Placental pericyte (primary cell): ENCODE measurements at places on chromosomes 13 and 19. TPM values are rescaled to one million over a fixed set of nuclear protein-coding genes. Genes with fewer than 3 reads are reported as not detected.

LILRA1 gene
- total RNA-seq = not detected in 2 replicates

STOML3 gene
- total RNA-seq = not detected in 2 replicates

GRAMD1A gene
- 34.6 and 46.0 TPM in 2 replicates for total RNA-seq

ZNF610 gene
- total RNA-seq = 1.1 and 2.0 TPM in 2 replicates

MAP4K1 gene
- 0.22 and 0.72 TPM in 2 replicates for total RNA-seq

ANGPTL4 gene
- total RNA-seq = 2.6 and 18.5 TPM in 2 replicates

ZNF85 gene
- total RNA-seq = 1.3 and 13.5 TPM in 2 replicates

COX6B2 gene
- 0.14 and 0.22 TPM in 2 replicates for total RNA-seq

LCP1 gene
- total RNA-seq = 4.8 and 43.2 TPM in 2 replicates

SIGLEC12 gene
- total RNA-seq = not detected in 2 replicates

VMAC gene
- total RNA-seq = 4.9 and 5.7 TPM in 2 replicates

LYPD5 gene
- under 0.01 TPM in 1 of 2 replicates, not detected in the other for total RNA-seq

ZNF571 gene
- total RNA-seq = 1.1 and 1.5 TPM in 2 replicates

PSG3 gene
- not detected in 2 replicates for total RNA-seq

CEACAM19 gene
- total RNA-seq = 1.3 and 2.6 TPM in 2 replicates

KIR2DL3 gene
- not detected in 2 replicates for total RNA-seq

SH2D3A gene
- 0.29 TPM in 1 of 2 replicates, not detected in the other for total RNA-seq

DAND5 gene
- 0.14 TPM in 1 of 2 replicates, not detected in the other for total RNA-seq

NPAS1 gene
- 0.44 and 1.1 TPM in 2 replicates for total RNA-seq

CKAP2 gene
- 4.4 and 43.2 TPM in 2 replicates for total RNA-seq

COL4A1 gene
- total RNA-seq = 531 and 1,114 TPM in 2 replicates

FGF21 gene
- not detected in 2 replicates for total RNA-seq

PRRG2 gene
- total RNA-seq = 0.14 and 0.22 TPM in 2 replicates

SPACA4 gene
- total RNA-seq = not detected in 2 replicates

CPT1C gene
- total RNA-seq = 4.4 and 11.7 TPM in 2 replicates

KRTDAP gene
- not detected in 2 replicates for total RNA-seq

BBC3 gene
- total RNA-seq = 14.0 and 24.3 TPM in 2 replicates

ZFP28 gene
- 6.6 and 8.2 TPM in 2 replicates for total RNA-seq

CD209 gene
- 0.14 TPM in 1 of 2 replicates, not detected in the other for total RNA-seq

IFNL1 gene
- not detected in 2 replicates for total RNA-seq

BRME1 gene
- total RNA-seq = 0.43 and 0.44 TPM in 2 replicates

ZNF582 gene
- 1.1 and 2.2 TPM in 2 replicates for total RNA-seq

TMEM143 gene
- 3.3 and 5.0 TPM in 2 replicates for total RNA-seq

P2RY11 gene
- 1.3 and 3.3 TPM in 2 replicates for total RNA-seq

PSG6 gene
- not detected in 2 replicates for total RNA-seq

CD33 gene
- not detected in 2 replicates for total RNA-seq

FPR3 gene
- total RNA-seq = 0.43 TPM in 1 of 2 replicates, not detected in the other

PLA2G4C gene
- total RNA-seq = 6.7 and 45.3 TPM in 2 replicates

ZIC5 gene
- total RNA-seq = not detected in 2 replicates

GPR4 gene
- under 0.01 and 0.72 TPM in 2 replicates for total RNA-seq

S1PR4 gene
- not detected in 2 replicates for total RNA-seq

SIGLEC10 gene
- total RNA-seq = 0.14 TPM in 1 of 2 replicates, not detected in the other

CLIP3 gene
- total RNA-seq = 7.0 and 22.8 TPM in 2 replicates

ZNF579 gene
- total RNA-seq = 6.7 and 9.0 TPM in 2 replicates

C19orf44 gene
- total RNA-seq = 4.6 and 5.9 TPM in 2 replicates

CNMD gene
- not detected in 2 replicates for total RNA-seq
